ENCODE measurements at places on chromosomes 5 and 9.

DNA sequence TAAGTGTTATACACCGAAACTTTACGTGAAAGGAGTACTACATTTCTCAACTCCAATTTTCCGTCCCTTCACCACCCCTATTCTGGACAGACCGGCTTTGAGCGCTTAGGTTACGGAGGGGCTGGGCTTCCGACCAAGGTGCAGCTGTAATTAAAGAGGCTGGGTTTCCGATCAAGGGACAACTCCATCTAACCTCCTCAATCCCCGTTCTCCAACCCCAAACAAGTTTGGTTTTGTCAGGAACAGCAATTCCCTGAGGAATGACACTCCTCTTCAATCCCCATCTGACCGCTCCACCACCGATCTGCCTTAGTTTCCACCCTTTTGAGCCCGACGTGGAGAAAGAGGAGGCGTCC lies 577 bp downstream of the TUT7 start:
- no peak for DNase-seq

GRCh38 chr5:151087486-151087885 lies 6.7 kb upstream of the TNIP1 start:
- DNase-seq: no peak

DNA sequence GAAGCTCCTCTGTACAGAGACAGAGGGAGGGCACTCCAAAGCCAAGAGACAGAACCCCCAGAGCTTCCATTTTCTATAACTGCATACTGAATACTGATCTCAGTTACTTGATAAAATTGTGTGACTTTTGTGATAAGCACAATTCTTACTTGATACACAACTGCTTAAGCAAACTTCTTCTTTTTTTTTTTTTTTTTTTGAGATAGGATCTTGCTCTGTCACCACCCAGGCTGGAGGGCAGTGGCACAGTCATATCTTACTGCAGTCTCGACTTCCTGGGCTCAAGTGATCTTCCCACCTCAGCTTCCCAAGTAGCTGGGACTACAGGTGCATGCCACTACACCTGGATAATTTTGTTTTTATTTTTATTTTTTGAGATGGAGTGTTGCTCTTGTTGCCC lies 252.1 kb upstream of the ZNF608 start:
- no peak for DNase-seq

DNA sequence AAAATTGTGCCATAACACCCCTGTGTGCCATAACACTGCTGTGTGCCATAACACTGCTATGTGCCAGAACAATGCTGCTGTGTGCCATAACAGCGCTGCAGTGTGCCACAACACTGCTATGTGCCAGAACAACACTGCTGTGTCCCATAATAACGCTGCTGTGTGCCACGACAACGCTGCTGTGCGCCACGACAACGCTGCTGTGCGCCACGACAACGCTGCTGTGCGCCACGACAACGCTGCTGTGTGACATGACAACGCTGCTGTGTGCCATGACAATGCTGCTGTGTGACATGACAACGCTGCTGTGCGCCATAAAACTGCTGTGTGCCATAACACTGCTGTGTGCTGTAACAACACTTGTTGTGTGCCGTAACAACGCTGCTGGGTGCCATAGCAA lies 25.9 kb downstream of the CFAP90 start:
- DNase-seq: no peak

DNA sequence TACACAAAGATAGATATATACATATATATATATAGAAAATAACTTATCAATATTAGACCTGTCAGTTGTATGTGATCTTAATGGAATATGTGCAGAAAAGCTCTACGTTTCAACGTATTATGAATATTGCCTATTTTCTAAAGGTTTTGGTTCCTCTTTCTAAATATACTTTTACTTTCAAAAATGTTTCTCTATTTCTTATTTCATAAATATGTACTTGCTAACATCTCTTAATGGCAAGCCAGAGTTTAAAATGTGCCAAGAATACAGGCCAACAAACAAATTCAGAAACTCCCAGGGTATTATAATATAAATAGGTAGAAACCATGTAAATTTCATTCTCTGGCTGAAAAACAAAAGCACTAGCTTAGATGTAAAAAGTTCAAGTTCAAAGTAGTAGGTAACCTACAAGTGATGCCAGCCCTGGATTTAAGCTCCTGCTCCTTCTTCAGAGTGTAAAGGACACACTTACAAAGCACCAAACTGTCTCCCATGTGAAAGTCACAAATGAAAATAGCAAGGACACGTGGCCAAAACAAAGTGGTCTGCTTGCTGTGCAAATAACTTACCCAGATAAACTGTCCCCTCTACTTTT lies 685.1 kb upstream of the DMAC1 start:
- peak; percentile 30 for DNase-seq

- DNase-seq: no peak
Measured at GRCh38 chr9:124707666-124708065, 63.4 kb downstream of the NR6A1 start.

DNA sequence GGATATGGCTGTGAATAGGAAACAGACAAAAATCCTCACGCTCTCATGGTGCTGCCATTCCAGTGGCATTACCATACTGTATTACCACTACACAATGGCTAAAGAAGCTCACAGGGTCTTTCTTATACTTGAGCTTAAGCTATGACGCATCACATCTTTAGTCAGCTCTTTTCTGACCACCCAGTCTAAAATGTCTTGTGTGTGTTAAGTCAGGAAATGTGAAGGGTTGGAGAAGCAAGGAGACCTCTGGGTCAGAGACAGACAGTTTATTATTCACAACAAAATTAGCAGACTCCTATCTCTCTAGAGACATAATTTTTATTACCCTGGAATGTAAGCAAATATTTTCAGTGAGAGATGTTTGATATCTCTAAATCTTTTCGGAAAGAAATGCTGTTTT lies 1583.2 kb upstream of the WWC1 start:
- no peak for DNase-seq

DNA sequence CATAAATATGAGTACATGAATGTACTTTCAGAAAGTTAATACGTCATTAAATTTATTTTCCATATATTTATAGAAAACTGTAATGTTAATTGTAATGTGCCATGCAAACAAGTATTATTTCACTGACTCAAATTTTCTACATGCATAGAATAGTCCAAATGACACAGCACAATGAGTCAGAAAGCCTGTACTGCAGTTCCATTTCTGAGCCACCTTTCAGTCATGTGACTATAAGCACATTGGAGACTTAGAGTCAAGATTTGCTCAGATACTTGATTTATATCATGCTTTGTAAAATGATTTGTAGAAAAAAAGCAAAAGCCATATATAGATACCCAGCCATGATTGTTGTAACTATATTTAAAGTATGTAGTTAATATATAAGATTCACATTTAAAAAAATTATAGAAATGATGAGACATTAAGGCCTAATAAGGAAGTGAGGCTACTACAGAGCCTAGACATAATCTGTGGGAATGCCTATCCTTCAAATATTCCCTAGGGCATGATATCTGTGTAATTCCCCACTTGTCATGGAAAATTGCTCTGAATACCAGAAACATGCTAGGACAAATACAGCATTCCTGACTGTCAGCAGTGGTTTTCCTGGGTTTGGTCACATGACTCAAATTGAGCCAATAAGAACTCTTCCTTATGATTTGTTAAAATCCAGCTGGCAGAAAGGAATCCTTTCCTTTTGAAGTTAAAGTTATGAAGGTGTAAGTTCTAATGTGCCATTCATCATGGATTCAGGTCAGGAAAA lies 50.0 kb downstream of the PTPRD start:
- no peak for DNase-seq

DNA sequence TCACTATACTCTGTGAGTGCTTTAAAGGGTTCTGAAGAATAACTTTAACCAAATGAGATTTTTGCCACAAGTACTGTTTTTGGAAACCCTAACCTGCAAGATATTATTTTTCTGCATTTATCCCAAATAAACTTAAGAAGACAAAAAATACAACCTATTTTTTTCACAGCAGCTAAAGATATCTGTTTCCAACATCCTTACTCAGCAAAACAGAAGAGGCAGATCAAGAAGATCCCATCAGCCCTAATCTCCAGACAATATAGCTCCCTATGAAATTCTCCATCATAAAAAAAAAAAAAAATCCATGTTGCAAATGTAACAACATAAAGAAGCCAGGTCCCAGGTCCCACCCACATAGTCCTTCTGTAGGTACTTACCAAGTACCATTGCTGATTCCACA lies 7.6 kb downstream of the PCSK1 start:
- DNase-seq: no peak

DNA sequence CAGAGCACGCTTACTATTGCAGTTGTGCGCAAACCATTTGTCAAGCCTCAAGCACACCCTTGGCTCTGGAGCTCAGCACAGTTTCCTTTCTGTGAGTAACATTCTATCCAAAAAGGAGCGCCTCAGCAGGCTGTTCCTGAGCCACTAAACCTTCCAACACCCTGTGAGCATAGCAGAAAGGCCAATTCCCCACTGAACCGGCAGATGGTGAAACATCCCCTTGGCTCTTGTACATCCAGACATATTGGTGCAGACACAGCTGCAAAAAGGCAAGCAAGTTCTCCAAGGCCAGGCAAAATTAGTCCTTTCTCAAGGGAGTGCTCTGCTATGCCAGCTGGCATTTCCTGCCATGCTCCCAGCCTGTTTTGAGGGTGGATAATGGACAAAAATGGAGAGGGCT lies 44.1 kb upstream of the CEMIP2 start:
- no peak for DNase-seq

GRCh38 chr9:115694991-115695390 lies 458.6 kb upstream of the PAPPA start:
- DNase-seq: no peak

- no peak for DNase-seq
Measured at GRCh38 chr9:99050292-99050911, 54.5 kb upstream of the TGFBR1 start.

DNA sequence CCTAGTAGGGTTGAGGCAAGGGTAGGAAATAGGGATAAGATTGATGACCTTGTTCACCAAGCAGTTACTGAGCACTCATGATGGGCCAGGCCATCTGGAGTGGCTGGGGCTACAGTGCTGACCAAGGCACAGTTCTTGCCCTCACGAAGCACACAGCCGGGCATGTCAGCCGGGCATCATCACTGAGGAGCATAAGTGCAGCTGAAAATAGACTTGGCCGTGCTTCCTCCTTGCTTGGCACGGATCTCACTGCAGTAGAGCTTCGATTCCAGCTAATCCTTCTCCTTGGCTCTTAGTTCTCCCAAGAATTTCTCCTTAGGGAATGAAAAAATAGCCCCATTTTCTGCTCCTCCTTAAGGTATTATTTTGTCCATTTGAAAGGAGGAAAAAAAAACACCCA lies 116.6 kb downstream of the NMUR2 start:
- no peak for DNase-seq

Data from MV-4-11 (cell line).